ENCODE measurements at places on chromosomes 11 and 22.

- ATAC-seq: no peak
Observed at GRCh38 chr11:72140661-72141060, 5.1 kb downstream of the FOLR3 start.

- no peak for ATAC-seq
Observed at GRCh38 chr22:39114112-39114511, 17.1 kb downstream of the APOBEC3H start.

- ATAC-seq: no peak
Observed at GRCh38 chr11:29119707-29120618, 896.9 kb downstream of the KCNA4 start.

- ATAC-seq: no peak
Observed at GRCh38 chr11:123481640-123482039, 51.6 kb downstream of the GRAMD1B start.

DNA sequence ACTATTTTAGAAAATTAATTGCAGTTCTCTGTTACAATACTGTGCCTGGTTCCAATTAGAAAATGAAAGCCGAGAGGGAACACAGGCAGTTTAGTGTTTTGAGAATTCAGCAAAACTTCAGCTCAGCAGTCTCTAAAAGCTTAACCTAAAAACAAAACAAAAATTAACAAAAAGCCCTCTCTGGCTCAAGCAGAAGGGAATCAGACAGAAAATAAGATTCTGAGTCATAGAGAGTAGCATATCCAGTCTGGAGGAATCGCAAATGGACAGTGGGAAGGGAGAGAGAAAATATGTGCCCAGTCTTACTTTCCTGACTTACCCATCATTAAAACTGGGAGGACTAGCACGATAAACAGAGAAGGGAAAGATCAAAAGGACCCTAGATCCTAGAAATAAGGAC is 38.1 kb upstream of the CHRM4 start:
- no peak for ATAC-seq

DNA sequence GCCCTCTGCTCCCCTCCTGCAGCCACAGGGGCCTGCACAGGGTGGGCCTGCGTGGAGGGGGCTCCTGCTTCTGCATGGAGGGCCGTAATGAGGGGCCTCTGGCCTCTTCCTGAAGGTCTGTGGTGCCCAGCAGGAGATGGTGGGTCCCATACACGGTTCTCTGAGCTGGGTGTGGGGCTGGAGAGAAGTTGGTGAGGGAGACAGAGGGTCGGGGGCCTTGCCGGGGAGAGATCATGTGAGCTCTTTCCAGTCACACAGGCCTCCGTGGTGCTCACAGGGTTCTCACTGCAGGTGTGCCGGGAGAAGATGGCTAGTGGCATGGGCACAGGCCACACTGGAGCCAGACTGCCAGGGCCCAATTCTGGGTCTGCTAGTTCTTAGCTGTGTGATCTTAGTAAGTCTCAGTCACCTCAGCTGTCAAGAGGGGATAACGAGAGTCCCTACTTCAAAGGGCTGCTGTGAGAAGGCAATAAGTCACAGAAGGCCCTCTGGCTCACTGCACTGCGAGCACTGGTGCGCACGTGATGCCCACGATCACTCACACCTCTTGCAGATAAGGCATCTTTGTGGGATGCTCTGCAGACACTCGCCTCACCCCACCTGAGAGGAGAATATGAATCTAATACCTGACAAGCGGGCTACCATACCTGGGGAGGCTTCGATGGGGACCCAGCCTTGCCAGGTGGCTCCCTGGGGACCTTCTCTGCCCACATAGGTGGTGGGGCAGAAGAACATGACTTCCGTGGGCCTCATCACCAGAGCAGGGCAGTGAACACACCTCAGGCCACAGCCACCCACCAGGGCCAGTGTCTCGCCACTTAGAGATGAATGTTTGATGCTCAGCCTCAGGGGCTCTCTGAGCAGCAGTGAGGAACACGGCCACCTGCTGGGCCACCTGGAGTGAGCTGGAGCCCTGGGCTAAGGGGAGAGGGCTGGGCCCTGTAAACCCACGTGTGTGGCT is 14.5 kb downstream of the KCNC1 start:
- ATAC-seq: no peak

- ATAC-seq: no peak
Observed at GRCh38 chr11:90428836-90429235, 206.0 kb upstream of the CHORDC1 start.

DNA sequence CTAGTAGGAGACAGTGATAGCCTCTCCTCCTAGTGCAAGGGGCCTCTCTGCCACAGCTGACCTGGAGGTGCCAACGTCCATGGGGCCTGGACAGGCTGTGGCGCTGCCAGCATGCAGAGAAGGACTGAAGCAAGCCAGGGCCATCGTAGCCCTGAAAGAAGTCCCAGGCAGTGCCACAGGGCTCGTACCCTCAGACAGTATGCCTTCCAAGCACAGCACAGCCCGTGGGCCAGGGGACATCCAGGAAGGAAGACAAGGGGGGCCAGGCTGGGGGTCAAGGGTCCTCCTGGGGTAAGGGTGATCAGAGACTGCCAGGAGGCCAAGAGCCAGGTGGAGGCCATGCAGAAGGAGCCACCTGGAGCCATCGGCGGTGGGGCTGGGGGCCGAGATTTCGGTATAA is 20.4 kb upstream of the MOB2 start:
- no peak for ATAC-seq

- ATAC-seq: no peak
Observed at GRCh38 chr22:49302150-49302460, 525.6 kb downstream of the BRD1 start.

DNA sequence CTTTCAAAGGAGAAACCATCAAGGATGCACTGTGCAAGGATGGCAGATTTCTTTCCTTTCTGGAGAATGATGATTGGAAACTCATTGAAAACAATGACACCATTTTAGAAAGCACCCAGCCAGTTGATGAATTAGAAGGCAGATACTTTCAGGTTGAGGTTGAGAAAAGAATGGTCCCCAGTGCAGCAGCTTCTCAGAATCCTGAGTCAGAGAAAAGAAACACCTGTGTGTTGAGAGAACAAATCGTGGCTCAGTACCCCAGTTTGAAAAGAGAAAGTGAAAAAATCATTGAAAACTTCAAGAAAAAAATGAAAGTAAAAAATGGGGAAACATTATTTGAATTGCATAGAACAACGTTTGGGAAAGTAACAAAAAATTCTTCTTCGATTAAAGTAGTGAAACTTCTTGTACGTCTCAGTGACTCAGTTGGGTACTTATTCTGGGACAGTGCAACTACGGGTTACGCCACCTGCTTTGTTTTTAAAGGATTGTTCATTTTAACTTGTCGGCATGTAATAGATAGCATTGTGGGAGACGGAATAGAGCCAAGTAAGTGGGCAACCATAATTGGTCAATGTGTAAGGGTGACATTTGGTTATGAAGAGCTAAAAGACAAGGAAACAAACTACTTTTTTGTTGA is 9.8 kb downstream of the FAM111A start:
- peak; percentile 94 for ATAC-seq

- ATAC-seq: peak; percentile 77
Observed at GRCh38 chr22:30922151-30922611, 46.4 kb downstream of the MORC2 start.

- ATAC-seq: no peak
Observed at GRCh38 chr11:62402960-62403730, 15.7 kb upstream of the SCGB1A1 start.

DNA sequence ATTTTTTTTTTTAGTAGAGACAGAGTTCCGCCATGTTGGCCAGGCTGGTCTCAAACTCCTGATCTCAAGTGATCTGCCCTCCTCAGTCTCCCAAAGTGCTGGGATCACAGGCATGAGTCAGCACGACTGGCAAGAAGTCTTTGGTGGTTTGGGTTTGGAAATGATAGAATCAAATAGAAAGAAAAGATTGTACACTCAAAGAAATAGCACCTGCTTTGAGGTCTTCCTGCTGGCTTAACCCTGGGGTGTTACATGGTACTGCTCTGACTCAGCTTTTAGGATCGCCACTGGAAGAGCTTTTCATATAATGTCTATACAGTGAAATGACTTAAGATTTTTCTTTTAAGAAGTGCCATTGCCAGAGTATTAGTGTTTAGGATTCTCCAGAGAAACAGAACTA is 50.2 kb downstream of the JAM3 start:
- ATAC-seq: no peak

- ATAC-seq: no peak
Observed at GRCh38 chr11:128981254-128981653, 38.6 kb upstream of the TP53AIP1 start.

- peak; percentile 70 for ATAC-seq
Observed at GRCh38 chr11:33329705-33330329, 72.6 kb downstream of the HIPK3 start.

DNA sequence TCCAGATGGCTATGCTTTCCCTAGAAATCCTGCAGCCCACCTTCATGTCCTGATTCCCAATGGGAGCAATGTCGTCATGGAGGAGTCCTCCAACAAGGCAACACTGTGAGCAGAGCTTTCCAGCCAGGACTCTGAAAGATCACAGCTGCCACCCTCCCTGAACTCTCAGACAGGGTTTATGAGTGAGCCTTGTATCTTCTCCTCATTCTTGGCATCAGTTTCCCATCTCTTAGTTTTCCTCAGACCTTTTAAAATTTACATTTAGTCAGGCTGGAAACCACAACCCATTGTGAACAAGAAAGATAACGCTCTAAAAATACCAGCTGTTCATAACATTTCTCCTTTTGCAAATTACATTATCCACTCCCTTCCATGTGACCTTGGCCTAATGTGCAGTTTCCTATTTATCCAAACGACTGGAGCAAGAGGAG is 15.6 kb upstream of the LYVE1 start:
- no peak for ATAC-seq

DNA sequence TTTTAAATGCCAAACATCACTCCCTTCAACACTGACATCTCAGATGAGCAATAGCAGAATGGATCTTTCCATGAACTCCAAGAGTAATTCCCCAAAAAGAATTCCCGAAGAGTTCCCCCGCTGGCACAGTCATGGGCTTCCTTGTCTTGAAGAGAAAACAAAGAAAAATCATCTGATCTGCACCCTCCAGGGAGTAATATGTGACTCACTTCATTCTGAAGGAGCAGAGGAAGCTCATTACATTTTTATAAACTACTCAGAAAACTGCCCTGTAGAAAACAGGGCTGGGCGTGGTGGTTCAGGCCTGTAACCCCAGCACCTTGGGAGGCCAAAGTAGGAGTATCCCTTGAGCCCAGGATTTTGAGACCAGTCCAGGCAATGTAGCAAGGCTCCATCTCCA is 35.7 kb downstream of the CELSR1 start:
- no peak for ATAC-seq

GRCh38 chr11:88469561-88470225 is 132.2 kb upstream of the CTSC start:
- no peak for ATAC-seq

DNA sequence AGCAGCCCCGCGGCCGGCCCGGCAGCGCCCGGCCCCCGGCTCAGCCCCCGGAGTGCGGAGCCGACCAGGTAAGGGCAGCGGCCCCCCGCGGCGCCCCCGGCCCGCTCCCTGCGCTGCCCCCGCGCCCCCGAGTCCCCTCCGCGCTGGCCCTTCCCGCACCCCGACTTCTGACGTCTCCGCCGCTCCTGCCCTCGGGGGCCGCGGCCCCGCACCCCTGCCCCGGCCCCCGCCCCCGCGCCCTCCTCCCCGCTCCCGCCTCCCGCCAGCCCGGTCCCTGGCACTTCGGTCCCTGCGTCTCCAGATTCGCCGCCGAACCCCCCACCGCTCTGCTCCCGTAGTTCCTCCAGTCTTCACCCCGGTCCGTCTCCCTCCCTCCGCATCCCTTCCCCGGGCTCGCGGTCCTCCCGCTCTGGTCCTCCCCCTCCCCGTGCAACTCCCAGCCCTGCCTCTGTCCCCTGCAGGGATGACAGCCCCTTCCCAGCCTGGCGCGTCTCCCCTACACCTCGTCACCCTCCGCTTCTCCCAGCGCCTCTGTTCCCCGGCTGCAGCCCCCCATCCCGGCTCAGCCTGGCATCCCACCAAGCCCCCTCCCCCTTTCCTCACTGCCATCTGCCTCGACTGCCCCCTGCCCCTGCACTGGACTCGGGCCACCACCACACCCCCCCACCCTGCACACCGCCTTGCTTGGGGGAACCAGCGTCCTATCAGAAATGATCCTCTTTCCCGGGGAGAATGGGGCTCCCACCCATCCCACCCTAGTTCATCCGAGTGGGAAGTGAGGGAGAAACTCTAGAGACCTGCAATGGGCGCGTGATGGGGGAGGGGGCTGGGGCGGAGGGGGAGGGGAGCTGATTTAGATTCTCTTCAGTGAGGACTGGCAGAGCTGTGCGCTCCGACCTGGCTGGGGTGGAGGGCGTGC is 531 bp downstream of the GRIK4 start:
- no peak for ATAC-seq

DNA sequence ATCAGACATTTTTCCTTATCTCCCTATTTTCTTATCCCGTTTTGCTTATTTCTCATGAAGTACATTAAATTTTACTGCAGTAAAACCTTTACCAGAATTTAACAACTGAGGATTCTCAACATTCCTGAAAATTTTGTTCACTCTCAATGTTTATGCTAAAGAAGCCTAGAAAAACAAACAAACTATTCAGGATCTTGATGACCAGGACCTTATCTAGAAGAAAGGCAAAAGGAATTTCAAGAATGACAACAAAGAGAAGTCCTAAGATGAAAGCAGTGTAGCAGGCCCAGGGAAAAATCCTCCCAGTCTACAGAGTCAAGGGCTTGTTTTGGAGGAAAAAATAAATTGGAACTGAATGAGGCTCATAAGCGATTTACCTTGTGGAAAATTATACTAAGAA is 283.3 kb upstream of the ARHGAP42 start:
- ATAC-seq: no peak

DNA sequence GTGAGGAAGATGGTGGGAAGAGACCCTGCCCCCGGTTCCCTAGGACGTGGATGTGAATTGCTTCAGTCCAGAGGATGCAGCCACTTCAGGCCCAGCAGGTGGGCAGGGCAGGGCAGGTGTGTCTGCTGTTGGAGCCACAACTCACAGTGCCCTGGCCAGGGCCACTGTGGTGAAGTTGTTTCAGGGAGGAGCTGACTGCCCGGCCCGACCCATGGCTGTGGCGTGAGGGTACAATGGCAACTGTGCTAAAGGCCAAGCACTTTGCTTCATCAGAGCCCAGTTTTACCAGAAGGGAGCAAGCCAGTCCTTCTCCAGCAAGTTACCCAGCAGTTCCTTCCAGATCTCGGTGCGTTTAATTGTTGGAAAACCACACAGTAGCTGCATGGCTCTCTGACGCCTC is 1174.4 kb downstream of the BRD1 start:
- ATAC-seq: no peak

DNA sequence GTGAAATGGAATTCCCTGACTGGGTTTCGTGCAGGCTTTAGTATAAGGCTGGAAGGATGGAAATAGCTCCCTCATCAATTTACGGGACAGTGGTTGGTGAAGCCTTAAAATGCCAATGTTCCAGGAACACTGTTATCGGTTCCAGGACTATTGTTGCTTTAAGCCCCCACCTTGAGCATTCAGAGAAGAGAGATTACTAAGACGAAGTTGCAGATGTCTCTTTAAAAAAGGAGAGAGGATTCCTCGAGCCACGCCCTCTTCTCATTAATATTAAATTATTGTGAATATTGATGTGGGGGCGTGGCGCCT is 195 bp upstream of the CREB3L1 start:
- ATAC-seq: no peak

GRCh38 chr11:133841279-133842043 is 3.9 kb downstream of the SPATA19 start:
- no peak for ATAC-seq

GRCh38 chr11:86274999-86275398 is 27.0 kb upstream of the HIKESHI start:
- no peak for ATAC-seq

GRCh38 chr22:42630901-42631602 is 9.3 kb downstream of the ATP5MGL start:
- no peak for ATAC-seq
